ENCODE measurements at places on chromosomes 1 and 21. TPM values are rescaled to one million over a fixed set of nuclear protein-coding genes. Genes with fewer than 3 reads are reported as not detected.

Gene ELAVL4
- not detected for total RNA-seq

Gene FAM110D
- not detected for total RNA-seq

Gene PDPN
- not detected for total RNA-seq

Gene TLCD4
- total RNA-seq = 6.3 TPM

Gene HEYL
- total RNA-seq = 4.0 TPM

Gene C1orf87
- not detected for total RNA-seq

All from A549 treated with dexamethasone at 1 μM for 4 hours (cell line).